Activated T-cell treated with anti-CD3 and anti-CD28 coated beads, Interleukin-2, amount 50 U/mL, for 48 hours (primary cell): ENCODE measurements at places on chromosomes 7 and 10.

DNA sequence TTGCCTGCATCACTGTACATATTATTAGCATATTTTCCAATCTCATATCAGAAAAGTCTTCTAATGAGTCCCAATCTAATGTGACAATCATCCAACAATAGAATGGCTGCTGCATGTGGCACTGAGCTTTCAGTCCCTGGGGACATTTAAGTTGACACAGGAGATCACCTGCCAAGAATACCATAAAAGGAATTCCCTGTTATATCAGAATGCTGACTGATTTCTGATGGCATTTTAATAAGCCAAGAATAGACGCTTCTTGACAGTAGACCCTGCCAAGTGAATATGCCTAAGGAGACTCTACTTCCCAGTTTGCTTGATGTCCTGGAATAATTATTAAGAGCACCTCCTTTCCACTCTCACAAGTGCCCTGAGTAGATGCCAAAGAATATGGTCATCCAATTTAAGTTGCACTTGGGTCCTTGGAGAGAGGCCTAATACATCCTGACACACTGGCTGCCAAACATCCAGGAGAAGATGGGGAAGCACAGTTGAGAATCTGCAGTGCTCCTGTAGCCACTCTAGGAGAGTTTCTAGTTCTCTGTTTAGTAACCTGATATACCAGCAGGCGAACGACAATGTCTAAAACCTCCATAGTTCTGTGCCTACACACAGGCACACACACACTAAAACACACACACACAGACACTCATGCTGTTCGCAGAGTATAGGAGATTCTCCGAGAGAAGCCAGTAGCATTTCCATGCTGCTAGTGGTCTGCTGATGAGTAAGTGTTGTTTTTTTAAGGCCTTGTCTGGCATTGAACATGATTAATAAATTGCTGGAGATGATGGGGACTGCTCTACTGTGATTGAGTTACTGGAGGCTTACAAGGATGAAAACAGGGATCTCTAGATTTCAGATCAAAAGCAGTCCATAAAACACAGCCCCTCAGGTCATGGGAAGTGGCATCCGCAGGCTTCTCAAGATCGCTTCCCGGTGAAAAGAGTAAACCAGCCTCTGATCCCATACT is 369.6 kb downstream of the KCNMA1 start:
- no peak for DNase-seq

DNA sequence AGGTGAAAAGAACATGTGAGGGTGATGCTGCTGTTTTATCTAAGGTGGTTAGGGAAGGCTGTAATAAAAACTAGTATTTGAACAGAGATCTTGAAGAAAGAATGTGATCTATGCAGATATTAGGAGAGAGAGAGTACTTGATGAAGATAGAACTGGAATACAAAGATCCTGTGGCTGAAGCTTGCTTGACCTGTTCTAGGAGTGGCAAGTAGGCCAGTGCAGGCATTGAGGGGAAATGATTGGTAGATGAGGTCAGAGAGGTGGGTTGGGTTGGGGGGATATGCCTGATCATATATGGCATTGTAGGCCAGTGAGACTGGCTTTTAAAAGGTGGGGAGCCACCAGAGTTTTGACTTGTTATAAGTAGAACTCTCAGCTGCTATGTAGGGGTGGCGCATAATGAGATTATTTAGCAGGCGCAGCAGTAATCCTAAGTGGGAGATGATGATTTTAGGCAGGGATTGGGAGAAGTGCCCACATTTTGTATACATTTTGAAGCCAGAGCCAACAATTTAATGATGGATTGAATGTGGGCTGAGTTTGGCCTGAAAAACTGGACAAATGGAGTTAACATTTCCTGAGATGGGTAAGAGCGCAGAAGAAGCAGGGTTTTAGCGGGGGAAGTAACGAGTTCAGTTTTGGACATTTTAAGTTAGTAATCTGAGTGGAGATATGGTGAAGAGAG is 8.2 kb downstream of the CCSER2 start:
- no peak for DNase-seq

- DNase-seq: no peak
Observed at GRCh38 chr10:11013836-11014235, 3.8 kb upstream of the CELF2 start.

DNA sequence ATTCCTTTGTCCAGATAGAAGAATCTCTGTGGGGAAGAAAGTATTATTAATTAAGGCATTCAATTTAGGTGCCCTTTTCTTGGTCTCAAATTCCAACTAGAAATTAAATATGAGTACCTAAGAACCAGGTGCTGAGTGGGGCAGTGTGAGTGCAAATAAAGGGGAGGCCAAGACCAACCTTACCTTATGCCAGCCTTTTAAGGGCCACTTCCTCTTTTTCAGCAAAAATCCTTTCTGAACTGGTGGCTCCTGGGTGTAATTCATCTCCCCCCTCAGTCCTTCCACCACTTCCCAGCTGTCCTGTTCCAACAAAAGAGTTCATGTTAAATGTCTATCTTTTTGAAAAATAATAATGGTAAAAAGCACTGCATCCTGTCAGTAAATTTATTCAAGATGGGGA is 108.2 kb downstream of the OSBPL3 start:
- DNase-seq: no peak

GRCh38 chr10:132489053-132489703 is 48.4 kb upstream of the INPP5A start:
- DNase-seq: no peak

DNA sequence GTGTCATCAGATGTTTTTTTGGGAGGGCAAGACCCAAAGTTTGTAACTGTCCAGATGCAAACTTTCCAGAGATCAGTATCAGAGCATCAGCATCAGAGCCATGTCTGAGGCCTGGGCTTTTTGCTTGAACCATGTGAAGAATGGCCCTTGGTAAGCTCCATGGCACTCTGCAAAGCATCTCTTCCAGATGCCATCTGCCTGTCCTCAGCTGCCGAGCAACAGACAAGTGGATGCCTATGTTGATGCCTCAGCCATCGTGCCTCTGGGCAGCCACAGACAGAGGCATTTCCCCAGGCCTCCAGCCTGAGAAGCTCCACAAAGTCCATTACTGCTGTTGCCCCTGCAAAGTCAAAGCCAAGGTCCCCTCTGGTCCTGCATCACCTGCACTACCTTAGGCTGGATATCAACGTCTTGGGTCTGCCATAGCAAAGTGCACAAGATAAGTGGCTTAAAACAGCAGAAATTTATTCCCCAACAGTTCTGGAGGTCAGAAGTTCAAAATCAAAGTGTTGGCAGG is 670.2 kb upstream of the MKI67 start:
- no peak for DNase-seq

DNA sequence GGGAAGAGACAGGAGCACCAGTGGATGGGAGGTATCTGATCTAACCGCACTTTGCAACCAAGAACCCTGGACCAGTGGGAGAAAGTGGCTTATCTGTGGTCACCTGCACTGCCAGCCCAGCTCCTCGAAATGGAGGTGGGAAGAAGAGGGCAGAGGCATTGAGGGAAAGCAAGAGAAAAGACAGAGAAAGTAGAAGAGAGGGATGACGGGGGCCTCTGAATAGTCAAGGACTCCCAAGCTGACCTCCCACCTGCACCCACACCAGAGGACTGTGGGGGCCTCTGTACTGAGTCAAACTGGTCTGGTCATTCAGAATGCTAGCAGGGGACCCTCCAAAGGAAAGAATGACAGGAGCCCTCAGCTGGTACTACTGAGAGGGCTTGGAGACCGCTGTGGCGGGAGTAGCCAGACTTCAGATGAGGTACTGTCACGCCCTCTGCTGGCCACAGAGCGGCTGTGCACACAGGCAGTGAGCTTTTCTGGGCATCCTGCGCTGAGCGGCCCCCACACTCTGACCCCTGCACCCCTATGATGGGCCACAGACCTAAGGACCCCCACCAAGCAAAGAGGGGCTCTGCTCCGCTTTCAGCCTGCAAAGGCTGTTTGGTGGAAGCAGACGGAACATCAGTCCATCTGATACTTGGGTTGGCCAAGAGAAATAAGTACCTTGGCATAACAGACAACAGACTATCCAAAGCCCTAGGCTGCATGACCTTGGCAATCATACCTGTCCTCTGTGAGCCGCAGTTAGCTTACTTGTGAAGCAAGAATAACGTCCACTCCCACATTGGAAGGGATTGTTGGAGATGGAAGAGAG is 112.9 kb downstream of the COL13A1 start:
- peak; percentile 79 for DNase-seq

GRCh38 chr7:24858108-24858977 is 101.1 kb upstream of the GSDME start:
- no peak for DNase-seq

GRCh38 chr7:139873593-139874301 is 44.7 kb downstream of the TBXAS1 start:
- no peak for DNase-seq

DNA sequence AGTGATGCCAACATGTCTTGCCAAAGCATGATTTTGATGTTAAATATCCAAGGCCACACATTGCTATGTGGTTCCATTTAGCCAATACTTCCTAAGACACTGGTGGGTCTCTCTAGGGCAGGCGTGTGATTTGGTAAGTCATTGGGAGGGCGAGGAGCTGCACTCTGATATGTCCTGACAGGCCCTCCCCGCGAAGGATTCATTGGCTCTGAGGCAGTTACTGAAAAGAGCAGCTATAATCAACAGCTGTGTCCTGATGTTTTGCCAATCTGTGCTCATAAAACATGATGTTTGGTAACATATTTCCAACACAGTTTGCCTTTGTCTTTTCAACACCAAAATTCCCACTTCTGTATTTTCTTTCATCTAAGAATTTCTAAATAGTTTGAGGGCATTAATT is 646.7 kb downstream of the PARD3 start:
- no peak for DNase-seq

DNA sequence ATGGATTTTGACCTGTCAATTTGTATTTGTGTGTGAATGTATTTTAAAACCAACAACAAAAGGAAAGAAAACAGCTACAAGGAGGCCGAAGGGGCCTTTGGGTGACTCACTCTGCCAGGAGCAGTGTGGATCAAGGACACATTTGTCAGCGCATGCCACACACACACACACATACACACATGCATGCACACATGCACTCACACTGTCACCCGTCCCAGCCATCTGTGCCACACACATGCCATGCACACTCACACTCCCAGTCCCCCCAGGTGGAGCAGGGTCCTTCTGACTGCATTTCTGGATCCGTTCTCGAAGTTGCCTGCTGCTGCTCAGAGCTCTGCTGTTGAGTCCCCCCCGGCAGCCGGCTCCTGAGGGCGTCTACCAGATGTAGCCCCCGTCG is 26.0 kb downstream of the SPOCK2 start:
- no peak for DNase-seq

GRCh38 chr10:986137-986825 is 2.0 kb upstream of the GTPBP4 start:
- no peak for DNase-seq

DNA sequence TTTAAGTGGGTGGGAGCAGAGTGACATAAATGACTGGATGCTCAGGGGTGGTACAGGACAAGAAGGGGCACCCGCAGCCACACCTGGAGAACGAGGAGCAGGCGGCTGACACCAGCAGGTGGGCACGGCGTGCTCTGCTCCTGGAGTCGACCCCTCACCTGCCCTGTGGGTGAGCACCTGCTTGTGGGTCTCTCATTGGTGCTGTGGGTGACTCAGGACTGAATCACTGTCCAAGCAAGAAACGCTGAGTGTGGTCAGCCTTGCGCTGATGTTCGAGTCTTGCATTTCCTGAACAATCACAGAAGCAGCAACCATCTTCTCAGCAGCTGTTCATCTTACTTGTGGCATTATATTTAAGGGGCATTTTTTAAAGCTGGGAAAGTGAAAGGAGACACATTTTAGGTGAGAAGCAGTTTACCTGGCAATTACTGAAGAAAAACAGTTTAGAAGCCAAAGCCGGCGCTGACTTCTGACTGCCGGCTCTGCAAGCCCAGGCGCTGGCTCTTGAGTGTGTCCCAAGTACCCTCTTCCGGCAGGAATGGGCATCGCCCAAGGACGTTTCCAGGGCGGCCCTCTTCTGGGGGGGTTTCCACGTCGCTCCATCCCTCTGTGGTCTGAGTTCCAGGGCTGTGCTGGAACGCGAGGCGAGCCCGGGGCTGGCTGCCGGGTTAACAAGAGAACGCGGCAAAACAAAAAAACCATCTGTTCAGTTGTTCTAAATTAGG is 145.2 kb upstream of the PFKP start:
- no peak for DNase-seq
